Stomach (tissue), 19 donors: ENCODE measurements at places on chromosomes 2 and 18.
A peak's percentile ranks its signal among the peaks of the same experiment; 100 is the strongest.

GRCh38 chr2:171146633-171147032 lies 14.1 kb downstream of the TLK1 start:
- no peak overlapping the region for H3K4me3 ChIP-seq
- H3K27me3 ChIP-seq = no peaks in the 10 kb centered on the region
- peaks cover 18% of the 10 kb centered on the region for H3K4me1 ChIP-seq
- H3K27ac ChIP-seq = peak overlapping the region; percentile 52
- no peaks in the 10 kb centered on the region for H3K36me3 ChIP-seq
- no peak for DNase-seq

DNA sequence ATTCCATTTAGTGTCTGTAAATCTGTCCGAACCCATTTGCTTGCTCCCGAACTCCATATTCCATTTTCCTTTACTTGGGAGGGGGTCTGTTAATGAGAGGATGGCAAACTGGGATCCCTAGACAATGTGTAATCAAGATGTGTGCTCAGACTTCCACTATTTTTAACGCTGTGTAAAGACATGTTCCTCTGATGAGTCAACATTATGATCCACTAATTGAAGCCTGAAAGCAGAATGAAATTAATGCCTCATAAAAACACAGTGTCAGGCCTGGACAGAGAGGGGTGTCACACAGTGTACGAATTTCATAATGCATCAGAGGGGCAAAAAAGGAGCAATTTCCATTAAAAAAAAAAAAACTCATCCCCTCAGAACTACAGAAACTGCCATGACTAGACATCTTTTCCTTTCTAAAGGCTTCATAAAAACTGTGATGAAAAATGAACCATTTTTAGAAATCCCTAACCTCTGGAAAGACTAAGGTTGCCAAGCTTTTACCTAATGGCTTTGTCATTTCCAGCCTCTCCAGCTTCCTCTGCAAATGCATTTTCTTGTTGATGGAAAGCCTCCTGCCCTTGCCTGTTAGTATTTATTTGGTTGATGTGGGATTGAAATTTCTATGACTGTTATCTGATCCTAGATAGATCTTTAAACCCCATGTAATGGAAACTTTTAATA lies 209.2 kb upstream of the DCC start:
- H3K36me3 ChIP-seq = no peaks in the 10 kb centered on the region
- H3K4me3 ChIP-seq = no peak overlapping the region
- no peaks in the 10 kb centered on the region for H3K27me3 ChIP-seq
- no peaks in the 10 kb centered on the region for H3K4me1 ChIP-seq
- no peak for DNase-seq

- no peaks in the 10 kb centered on the region for H3K27me3 ChIP-seq
- H3K36me3 ChIP-seq = no peaks in the 10 kb centered on the region
- no peak for DNase-seq
- H3K4me1 ChIP-seq = peaks cover 10% of the 10 kb centered on the region
Observed at GRCh38 chr2:145759228-145759915, 1239.5 kb upstream of the ZEB2 start.

DNA sequence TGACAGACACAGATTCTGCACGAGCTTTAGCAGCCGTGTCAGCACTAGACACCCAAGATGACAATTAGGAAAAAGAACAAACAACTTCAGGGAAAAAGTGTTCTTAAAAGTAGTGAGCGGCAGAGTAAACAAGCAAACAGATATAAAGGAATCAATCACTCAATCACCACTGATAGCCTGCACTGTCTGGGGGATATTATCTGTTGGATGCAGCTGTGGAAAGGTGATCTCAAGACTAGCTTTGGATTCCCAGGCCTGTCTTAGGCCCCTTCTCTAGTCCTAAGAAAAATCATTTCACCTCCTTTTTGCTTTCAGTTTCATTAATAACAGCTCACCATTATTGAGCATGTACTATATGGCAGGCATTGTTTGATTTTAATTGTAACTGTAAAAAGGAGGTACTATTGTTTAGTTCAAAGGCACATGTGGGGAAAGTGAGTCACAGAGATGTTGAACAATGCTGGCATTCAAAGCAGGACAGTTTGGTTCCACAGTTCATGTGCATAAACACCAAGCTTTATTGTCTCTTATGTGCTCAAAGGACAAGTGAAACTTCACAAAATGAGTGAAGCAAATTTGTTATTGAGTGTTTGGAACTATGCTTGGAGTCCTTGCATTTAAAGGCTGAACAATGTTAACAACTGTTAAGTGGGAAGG lies 147.3 kb upstream of the TCF4 start:
- no peaks in the 10 kb centered on the region for H3K4me1 ChIP-seq
- no peaks in the 10 kb centered on the region for H3K36me3 ChIP-seq
- no peak for DNase-seq
- H3K27ac ChIP-seq = no peak overlapping the region
- no peak overlapping the region for H3K4me3 ChIP-seq

- DNase-seq = no peak
- H3K4me1 ChIP-seq = no peaks in the 10 kb centered on the region
- no peaks in the 10 kb centered on the region for H3K27me3 ChIP-seq
Observed at GRCh38 chr18:73669297-73669696, 478.3 kb downstream of the FBXO15 start.

- no peak overlapping the region for H3K4me3 ChIP-seq
- no peaks in the 10 kb centered on the region for H3K36me3 ChIP-seq
- H3K27me3 ChIP-seq = no peaks in the 10 kb centered on the region
- no peaks in the 10 kb centered on the region for H3K4me1 ChIP-seq
Observed at GRCh38 chr2:214019229-214019972, 391.5 kb upstream of the VWC2L start.

DNA sequence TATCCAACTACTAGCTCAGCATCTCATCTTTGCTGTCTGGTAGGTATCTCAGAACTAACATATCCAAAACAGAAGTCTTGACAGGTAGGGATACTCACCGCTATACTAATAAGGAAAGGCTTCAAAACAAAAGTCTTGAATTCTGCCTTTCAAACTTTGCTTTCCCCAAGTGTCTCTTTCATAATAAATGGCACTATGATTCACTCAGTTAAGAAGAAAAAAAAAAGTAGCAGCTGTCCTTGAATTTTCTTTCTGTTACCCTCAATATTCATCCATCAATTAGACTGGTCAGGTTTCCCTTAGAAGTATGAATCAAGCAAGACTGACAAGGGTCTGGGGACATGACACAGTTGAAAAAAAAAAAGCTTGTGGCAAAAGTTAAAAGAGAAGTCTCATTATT lies 175.1 kb downstream of the GULP1 start:
- no peaks in the 10 kb centered on the region for H3K36me3 ChIP-seq
- no peaks in the 10 kb centered on the region for H3K27me3 ChIP-seq
- peaks cover 10% of the 10 kb centered on the region for H3K4me1 ChIP-seq

DNA sequence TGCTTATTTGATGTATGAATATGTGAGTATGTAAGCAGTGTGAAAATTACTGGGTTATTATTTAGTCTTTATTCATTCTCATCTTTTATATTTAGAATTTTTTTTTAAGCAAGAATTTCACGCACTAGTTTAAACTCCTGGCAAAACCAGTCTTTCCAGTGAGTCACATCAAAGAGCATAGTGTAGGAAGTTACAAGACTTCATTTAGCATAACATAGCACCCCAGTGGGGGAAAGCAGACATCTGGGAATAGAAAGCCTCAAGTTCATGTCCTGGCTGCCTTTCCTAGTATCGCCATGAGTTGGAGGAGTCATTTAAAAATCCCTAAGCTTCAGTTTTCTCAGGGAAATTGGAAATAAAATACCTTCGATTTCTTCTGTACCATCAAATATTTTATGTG lies 408.3 kb downstream of the NUP35 start:
- no peaks in the 10 kb centered on the region for H3K27me3 ChIP-seq
- H3K27ac ChIP-seq = no peak overlapping the region
- DNase-seq = no peak
- no peaks in the 10 kb centered on the region for H3K4me1 ChIP-seq
- H3K36me3 ChIP-seq = no peaks in the 10 kb centered on the region

- H3K36me3 ChIP-seq = no peaks in the 10 kb centered on the region
- H3K27ac ChIP-seq = no peak overlapping the region
- DNase-seq = no peak
- H3K4me1 ChIP-seq = peaks cover 4% of the 10 kb centered on the region
- H3K27me3 ChIP-seq = no peaks in the 10 kb centered on the region
Observed at GRCh38 chr18:13273800-13274199, 55.2 kb downstream of the LDLRAD4 start.

DNA sequence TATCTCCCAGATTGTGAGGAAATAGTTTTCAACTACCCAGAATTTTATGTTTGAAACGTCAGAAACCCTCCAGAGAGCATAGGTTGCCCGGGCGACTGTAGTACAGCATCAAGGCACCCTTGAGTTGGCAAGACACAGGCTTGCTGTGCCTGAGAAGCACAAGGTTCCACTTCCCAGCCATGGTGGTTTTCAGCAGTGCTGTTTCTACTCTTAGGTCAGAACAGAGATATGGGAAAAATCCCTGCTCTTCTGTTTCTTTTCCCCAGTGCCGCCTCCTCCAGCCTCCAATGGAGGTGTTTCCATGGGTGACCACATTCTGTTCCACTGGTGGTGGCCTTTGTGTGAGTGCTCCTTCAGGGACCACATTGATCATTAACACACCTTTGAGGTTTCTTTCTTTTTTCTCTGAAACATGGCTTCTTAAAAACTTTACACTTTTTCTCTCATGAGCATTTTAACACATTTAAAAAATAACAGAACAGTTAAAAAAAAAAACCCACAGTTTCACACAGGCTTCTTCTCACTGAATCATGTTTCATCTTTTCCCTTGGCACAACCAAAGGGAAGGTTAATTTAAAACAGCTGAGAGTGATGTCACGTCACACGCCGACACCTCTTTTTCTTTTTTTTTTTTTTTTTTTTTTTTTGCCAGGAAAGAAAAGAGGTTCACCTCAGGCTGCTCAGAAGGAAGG lies 229.3 kb upstream of the HDAC4 start:
- H3K4me3 ChIP-seq = no peak overlapping the region
- peak overlapping the region; percentile 63 for H3K27ac ChIP-seq
- H3K27me3 ChIP-seq = no peaks in the 10 kb centered on the region
- H3K36me3 ChIP-seq = no peaks in the 10 kb centered on the region

GRCh38 chr2:166499281-166499680 lies 5.2 kb upstream of the SCN7A start:
- peaks cover under 1% of the 10 kb centered on the region for H3K4me1 ChIP-seq
- peaks cover under 1% of the 10 kb centered on the region for H3K27me3 ChIP-seq
- DNase-seq = no peak

GRCh38 chr2:216603010-216603883 lies 30.0 kb upstream of the IGFBP2 start:
- no peak overlapping the region for H3K4me3 ChIP-seq
- H3K4me1 ChIP-seq = no peaks in the 10 kb centered on the region
- no peaks in the 10 kb centered on the region for H3K36me3 ChIP-seq
- peak; percentile 49 for DNase-seq
- H3K27ac ChIP-seq = no peak overlapping the region
